ENCODE measurements at places on chromosomes 5 and 9. TPM values are rescaled to one million over a fixed set of nuclear protein-coding genes. Genes with fewer than 3 reads are reported as not detected.

Gene PNPLA7
- total RNA-seq = 37.6 TPM

DNA sequence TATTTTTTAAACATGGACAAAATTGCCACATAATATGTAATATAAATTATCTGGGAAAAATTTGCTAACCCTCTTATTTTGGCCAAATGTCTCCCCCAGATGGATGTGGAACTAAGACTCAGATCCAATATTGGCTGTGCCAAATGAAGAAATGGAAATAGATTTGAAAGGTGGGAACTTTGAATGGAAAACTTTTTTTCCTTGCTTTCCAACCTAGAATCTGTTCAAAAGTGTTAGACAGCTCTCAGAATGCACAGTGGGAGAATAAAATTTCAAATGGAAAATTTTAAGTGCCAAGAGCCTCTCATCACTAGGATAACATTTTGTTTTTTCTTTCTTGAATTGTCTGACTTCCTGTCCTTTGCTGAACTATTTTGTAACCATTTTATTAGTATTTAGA lies 142.6 kb upstream of the GAS1 start:
- no peak overlapping the region for H3K27ac ChIP-seq
- H3K27me3 ChIP-seq = no peaks in the 10 kb centered on the region
- no peaks in the 10 kb centered on the region for H3K36me3 ChIP-seq
- DNase-seq = no peak
- no peak overlapping the region for H3K4me3 ChIP-seq
- H3K4me1 ChIP-seq = peaks cover 2% of the 10 kb centered on the region

DNA sequence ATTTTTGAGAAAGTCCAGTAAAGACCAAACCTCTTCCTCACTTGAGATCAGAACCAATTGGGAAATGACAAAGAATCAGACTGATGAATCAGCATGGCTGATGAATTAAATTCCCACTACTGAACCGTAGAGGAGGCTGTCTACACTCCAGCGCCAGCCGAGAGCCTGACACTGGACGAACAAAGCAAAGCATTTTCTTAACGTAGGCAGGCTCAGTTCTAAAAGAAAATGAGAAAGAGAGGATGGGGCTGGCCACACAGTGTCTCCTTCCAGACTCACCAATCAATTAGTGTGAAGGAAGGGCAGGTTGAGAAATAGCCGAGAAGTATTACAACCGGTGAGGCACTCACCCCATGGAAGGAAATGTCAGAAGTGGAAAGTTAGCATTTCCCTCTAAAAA lies 49.4 kb downstream of the ITGA1 start:
- H3K27me3 ChIP-seq = no peaks in the 10 kb centered on the region
- H3K4me3 ChIP-seq = no peak overlapping the region
- H3K27ac ChIP-seq = peak overlapping the region; percentile 50
- no peaks in the 10 kb centered on the region for H3K36me3 ChIP-seq

GRCh38 chr9:8486095-8486494 lies 686.5 kb upstream of the DMAC1 start:
- no peak overlapping the region for H3K4me3 ChIP-seq
- H3K27me3 ChIP-seq = no peaks in the 10 kb centered on the region
- DNase-seq = no peak

- H3K27me3 ChIP-seq = no peaks in the 10 kb centered on the region
- H3K27ac ChIP-seq = no peak overlapping the region
- H3K36me3 ChIP-seq = no peaks in the 10 kb centered on the region
- H3K4me3 ChIP-seq = no peak overlapping the region
- no peaks in the 10 kb centered on the region for H3K4me1 ChIP-seq
Observed at GRCh38 chr5:28543473-28544098, 1505.2 kb upstream of the CDH9 start.

DNA sequence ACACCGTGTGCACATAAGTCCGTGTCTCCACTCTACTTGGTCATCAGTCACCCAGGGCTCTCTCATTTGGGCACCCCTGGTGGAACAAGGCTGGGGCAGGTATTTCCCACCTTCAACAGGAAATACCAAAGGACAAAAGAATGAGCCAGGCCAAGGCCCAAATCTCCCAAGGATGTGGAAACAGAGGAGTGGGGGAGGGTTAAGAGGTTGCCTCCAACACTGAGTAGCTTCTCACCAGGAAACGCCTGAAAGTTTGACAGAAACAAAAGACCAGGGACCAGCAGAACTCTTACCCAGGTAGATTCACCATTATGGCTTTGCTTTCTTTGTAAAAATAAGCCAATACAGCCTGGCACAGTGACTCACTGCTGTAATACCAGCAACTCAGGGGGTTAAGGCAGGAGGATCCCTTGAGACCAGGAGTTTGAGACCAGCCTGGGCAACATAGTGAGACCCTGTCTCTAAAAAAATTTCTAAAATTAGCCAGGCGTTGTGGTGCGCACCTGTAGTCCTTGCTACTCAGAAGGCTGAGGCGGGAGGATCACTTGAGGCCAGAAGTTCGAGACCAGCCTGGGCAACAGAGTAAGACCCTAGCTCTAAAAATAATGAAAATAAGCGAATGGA lies 12.7 kb downstream of the SLC1A3 start:
- H3K4me3 ChIP-seq = no peak overlapping the region
- H3K27me3 ChIP-seq = no peaks in the 10 kb centered on the region
- H3K4me1 ChIP-seq = no peaks in the 10 kb centered on the region
- H3K27ac ChIP-seq = no peak overlapping the region

Gene KIF24
- total RNA-seq = 1.4 TPM

DNA sequence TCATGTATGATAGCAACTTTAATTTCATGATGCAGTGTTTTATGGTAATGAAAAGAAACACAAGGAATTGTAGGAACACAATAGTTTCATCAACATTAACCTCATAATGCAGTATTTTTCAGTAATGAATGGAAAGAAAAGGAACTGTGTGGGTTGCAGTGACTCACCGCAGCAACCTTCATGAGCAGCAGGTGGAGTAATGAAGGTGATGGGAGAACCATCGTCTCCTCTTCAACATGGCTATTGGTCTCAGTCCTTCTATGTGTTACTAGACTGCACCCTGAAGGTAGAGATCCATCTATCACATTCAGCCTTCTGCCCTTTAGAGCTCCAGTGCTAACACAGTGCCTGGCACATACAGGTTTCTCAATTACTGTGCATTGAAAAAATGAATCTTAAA lies 58.0 kb downstream of the TMEM215 start:
- H3K27me3 ChIP-seq = no peaks in the 10 kb centered on the region
- no peaks in the 10 kb centered on the region for H3K36me3 ChIP-seq
- H3K4me3 ChIP-seq = no peak overlapping the region

DNA sequence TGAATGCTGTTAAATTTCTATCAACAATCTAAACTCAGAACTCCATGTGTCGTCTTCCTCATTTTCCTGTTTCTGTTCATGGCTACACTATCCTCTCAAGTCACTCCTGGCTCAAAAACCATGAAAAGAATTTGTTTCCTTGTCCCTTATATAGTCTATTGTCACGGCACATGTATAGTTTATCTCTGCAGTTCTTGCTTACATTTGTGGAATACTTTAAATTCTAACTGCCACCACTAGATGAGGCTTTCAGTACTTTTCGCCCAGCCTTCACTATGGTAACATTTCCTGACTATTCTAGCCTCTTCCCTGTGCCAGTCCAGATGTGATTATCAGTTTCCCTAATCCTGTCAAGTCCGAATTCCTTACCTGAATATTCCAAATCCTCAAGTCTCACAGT lies 34.6 kb downstream of the PKD2L2 start:
- H3K4me3 ChIP-seq = no peak overlapping the region
- no peak overlapping the region for H3K27ac ChIP-seq
- no peak for DNase-seq
- H3K4me1 ChIP-seq = no peaks in the 10 kb centered on the region
- no peaks in the 10 kb centered on the region for H3K27me3 ChIP-seq
- H3K36me3 ChIP-seq = peaks cover 1% of the 10 kb centered on the region

DNA sequence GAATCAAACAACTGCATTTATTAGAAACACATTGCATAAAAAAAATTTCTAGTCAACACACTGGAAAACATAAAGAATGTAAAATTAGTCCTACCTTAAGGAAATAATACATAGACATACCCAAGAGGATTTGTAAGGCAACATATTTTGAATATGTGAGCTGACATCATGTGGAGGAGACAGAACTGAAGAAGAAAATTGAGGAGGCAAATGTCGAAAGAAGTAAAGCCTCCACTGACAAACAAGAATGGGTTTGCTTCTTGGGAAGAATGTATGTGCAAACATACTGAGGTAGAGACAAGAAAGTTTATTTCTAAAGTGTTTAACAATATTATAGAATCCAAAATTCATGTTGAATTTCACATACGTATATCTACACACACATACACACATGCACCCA lies 363.0 kb upstream of the PDE4D start:
- no peak for DNase-seq
- no peaks in the 10 kb centered on the region for H3K36me3 ChIP-seq
- no peaks in the 10 kb centered on the region for H3K4me1 ChIP-seq
- no peak overlapping the region for H3K27ac ChIP-seq
- no peaks in the 10 kb centered on the region for H3K27me3 ChIP-seq

Measured in suprapubic skin (tissue), 4 donors.